CD4-positive, alpha-beta T cell treated with Interleukin-17A for 4 hours (primary cell): ENCODE measurements at places on chromosomes 5 and 9.

DNA sequence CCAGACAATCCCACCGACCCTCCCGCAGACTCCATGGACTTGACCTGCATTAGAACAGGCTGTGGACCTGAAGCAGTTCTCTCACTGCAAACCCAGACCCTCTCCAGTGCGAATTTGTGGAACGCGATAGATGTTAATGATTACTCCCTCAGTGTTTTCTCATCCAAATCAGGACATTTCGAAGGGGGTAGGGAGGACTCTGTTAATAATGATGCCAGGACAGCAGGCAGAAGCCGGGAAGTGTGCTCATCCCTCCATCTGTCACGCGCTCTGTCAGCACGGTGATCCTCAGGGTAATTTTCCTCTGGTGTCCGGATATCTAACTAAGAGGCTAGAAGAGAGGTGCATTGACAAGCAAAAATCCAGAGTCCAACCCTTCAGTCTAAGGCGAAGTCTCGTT is 18.8 kb downstream of the RAPGEF1 start:
- no peak for DNase-seq

DNA sequence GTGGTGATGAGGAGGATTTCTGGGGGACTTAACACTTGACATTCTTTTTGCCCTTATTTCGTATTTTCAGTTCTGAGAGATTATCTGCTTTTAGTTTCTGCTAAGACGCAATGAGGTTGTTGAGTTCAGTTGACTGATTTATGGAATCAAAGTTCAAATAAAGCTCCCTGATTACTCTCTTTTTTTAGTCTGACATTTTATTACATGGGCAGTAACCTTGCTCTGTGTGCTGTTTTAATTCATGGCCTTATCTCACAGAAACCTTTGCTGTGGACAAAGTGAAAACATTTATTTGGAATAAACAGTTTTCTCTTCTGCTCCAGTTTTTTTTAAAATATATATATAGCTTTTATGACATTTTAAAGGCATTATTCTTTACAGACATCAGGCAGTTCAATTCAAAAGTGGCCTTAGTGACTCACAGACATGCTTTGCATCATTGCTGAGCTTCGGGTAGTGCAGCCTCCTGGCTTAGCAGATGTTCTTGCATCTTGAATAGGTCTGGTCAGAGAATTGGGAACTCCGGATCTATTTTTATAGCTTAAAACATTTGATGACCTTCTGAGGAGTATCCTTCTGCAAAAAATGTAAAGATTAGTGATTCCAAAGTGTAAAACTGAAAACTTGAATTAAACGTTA is 162.9 kb downstream of the FAM170A start:
- no peak for DNase-seq

- DNase-seq: no peak
Measured at GRCh38 chr5:119458911-119459632, 6.8 kb downstream of the HSD17B4 start.

GRCh38 chr5:40652441-40653220 is 27.1 kb upstream of the PTGER4 start:
- peak; percentile 42 for DNase-seq

GRCh38 chr5:56105511-56106291 is 110.9 kb upstream of the IL6ST start:
- no peak for DNase-seq
